ENCODE measurements at places on chromosomes 4 and X.

DNA sequence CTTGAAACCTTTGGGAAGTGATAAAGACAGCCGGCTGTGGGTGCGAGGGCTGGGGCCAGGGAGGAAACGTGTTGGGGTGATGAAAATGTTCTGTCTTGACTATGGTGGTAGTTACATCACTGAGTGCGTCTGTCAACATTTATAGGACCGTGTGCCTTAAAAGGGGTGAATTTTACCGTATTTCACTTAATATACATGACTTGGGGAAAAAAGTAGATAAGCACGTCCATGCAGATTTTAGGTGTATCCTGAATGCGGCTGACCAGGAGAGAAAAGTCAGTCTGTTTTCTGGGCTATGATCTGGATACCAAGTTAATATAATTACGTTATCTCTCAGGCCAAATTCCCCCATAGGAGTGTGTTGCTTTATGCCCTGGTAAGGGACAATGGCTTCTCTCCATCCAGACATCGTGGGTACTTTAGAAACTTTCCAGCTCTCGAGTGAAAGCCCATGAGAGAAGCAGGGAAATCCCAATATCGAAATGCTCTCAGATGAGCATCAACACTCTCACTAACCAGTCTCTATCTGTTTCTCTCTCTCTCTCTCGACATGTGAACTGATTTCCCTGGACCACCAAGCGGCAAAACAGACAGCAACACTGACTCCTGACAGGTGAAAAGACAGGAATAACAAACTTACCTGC lies 71.5 kb downstream of the IRF2 start:
- no peak for DNase-seq

DNA sequence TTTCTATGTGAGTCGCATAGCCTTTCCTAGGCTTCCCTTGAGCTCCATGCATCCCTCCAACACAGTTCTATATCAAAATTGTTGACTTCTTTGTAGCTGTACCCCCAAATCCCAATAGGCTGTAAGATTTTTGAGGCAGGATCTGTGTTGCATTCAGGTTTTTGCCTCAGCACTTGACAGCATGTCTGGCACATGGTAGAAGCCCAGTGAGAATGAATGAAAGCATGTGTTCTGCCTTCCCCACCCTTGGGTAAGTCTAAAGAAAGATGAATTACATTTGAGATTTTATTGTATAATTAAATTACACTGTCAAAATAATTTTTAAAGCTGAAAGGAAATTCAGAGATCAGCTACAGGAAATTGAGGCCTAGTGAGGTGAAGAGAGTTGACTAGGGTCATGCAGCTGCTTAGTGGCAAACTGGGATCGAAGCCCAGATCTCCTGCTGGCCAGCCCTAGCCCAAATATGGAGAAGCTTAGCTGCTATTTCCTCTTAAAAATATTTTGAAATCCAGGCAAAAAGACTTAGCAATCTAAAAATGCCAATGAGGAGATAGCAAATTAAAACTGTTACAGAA lies 122.5 kb downstream of the SPATA18 start:
- no peak for DNase-seq

GRCh38 chr4:89737888-89738287 lies 99.1 kb downstream of the SNCA start:
- no peak for DNase-seq

DNA sequence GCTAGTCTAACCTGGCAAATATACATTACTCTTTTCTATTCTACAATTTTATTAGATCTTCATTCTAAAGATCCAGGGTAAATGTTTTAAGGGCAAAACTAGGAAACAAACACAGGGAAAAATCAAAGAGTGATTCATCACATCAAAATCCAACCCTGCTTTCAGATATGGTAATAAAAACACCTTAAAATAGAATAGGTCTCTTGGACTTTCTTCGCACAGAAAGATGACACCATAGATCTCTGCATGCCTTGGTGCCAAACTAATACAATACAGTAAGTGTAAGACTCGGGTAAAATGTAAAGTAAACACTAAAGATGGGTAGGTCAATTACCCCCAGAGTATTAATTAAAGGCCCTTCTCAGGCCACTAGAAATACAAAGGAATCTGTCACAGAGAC lies 34.2 kb downstream of the LDB2 start:
- no peak for DNase-seq

DNA sequence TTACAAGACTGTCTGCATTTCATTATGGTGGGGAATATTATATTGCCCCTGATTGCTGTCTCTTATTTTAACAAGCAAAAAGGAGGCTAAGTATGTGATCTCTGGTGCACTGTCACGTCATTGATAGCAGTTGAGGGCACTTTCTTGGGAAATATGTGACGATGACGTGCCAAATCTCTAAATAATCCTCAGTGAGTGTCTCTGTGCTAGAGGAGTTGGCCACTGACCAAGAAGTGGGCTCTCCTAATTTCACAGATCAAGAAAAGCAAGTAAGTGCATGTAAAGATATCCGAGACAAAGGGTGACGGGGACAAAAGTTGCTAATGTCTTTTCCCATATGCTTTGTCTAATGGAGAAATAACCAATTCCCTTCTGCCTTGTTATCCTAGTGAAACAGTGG lies 487.4 kb upstream of the TENM3 start:
- DNase-seq, result no peak

DNA sequence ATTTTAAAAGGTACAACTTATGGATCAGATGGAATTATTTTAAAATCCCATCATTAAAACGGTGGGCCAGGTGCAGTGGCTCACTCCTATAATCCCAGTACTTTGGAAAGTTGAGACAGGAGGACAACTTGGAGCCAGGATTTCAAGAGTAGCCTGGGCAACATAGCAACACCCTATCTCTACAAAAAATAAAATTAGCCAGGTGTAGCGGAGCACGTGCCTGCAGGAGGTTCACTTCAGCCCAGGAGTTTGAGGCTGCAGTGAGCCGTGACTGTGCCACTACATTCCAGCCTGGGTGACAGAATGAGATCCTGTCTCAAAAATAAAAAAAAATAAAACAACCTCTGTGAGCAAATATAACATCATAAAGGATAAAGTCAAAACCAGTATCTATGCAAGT lies 11.4 kb downstream of the ADH5 start:
- no peak for DNase-seq

GRCh38 chr4:153181700-153182099 lies 22.5 kb upstream of the TRIM2 start:
- DNase-seq, result no peak

DNA sequence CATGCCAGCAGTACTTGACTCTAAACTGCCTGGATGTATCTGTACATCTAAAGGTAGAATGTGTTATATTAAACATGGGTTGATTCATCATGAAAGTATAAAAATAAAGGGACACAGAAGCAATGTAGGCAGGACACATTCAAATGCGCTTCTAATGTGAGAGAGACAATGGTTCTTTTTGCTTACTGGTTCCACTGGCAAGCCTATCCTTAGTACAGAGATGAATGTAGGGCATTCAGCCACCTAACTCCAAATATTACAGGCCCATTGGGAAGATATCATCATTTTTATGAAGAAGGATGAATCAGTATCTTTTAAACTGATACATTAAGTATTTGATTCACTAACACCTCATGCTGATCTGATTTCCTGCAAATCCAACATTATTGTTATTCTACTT lies 18.0 kb downstream of the CDKL2 start:
- no peak for DNase-seq

All from foreskin melanocyte (primary cell).